ENCODE measurements at places on chromosomes 2 and 18. TPM values are rescaled to one million over a fixed set of nuclear protein-coding genes. Genes with fewer than 3 reads are reported as not detected.

DNA sequence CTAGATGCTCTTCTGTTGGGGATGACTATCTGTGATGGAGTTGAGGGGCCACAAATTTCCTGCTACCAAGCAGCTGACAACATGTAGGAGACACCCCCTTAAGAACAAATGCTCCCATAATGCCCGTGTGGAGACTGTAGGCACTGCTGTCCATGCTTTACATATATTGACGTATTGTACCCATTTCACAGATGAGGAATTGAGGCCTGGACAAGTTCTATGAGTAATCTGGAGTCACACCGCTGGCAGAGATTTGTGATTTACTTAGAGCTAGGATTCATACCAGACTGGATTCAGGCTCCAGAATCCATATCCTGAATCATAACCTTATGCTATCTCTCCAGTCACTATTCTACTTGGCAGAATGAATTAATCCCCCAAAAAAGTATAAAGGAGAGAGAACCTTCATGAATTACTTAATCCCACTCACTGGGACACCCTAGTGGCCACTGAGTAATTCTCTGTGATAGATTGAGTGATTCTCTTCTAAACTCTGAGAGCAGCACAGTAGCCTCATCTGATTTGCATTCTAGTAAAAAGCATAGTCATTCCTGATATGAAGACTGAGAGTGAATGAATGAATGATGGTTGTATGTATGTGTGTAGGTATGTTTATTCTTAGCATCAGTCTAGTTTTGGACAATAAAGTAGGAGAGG is 460.7 kb upstream of the MEIS1 start:
- no peak for DNase-seq
- no peak overlapping the region for H3K27ac ChIP-seq
- no peak overlapping the region for H3K4me3 ChIP-seq
- H3K4me1 ChIP-seq = no peaks in the 10 kb centered on the region
- H3K27me3 ChIP-seq = no peaks in the 10 kb centered on the region
- H3K36me3 ChIP-seq = no peaks in the 10 kb centered on the region

Gene RGPD4
- 0.53 TPM for total RNA-seq

DNA sequence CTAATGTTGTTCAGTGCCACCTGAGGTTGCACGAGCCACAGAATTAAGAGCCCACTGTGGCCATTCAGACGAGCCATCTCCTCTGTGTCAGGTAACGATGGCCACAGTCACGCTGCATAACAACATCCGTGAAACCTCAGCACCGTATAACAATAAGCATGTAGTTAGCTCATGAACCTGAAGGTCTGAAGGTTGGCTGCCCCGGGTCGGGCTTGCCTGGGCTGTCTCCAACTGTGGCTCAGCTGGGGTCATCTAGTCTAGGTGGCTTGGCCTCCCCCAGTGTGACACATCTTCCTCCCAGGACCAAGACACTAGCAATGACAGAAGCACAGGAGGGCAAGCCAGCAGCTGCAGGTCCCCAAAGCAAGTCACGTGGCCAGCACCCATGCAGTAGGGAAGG is 258.0 kb downstream of the GLI2 start:
- no peaks in the 10 kb centered on the region for H3K4me1 ChIP-seq
- peaks cover 4% of the 10 kb centered on the region for H3K27me3 ChIP-seq
- DNase-seq = no peak
- no peak overlapping the region for H3K27ac ChIP-seq
- no peak overlapping the region for H3K4me3 ChIP-seq

GRCh38 chr2:15719566-15720313 is 128.1 kb downstream of the DDX1 start:
- H3K4me3 ChIP-seq = no peak overlapping the region
- H3K4me1 ChIP-seq = no peaks in the 10 kb centered on the region
- DNase-seq = no peak
- no peaks in the 10 kb centered on the region for H3K36me3 ChIP-seq
- no peaks in the 10 kb centered on the region for H3K27me3 ChIP-seq
- H3K27ac ChIP-seq = no peak overlapping the region

- H3K27me3 ChIP-seq = no peaks in the 10 kb centered on the region
- no peak overlapping the region for H3K4me3 ChIP-seq
- no peaks in the 10 kb centered on the region for H3K36me3 ChIP-seq
- H3K27ac ChIP-seq = no peak overlapping the region
Observed at GRCh38 chr18:10482985-10483949, 28.8 kb downstream of the APCDD1 start.

DNA sequence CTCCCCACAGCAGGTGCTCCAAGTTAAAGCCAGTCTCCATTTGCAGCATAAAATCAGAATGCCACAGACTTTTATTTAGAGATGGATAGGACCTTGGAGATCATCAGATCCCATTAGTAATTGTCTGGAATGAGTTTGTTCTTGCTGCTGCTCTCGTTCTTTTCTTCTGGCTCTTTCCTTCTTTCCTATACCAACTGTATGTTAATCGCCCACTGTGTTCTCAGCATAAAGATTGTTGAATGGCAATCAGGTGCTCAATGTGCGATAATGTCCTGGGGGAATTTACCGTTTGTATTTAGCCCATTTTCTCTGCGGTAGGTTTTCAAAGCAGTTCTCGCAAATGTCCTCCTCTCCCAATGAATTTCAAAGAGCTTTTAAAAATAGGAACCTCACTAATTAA is 3.3 kb downstream of the GPR39 start:
- H3K27ac ChIP-seq = no peak overlapping the region
- H3K4me1 ChIP-seq = no peaks in the 10 kb centered on the region
- DNase-seq = no peak
- no peaks in the 10 kb centered on the region for H3K36me3 ChIP-seq
- H3K27me3 ChIP-seq = peaks cover 16% of the 10 kb centered on the region

DNA sequence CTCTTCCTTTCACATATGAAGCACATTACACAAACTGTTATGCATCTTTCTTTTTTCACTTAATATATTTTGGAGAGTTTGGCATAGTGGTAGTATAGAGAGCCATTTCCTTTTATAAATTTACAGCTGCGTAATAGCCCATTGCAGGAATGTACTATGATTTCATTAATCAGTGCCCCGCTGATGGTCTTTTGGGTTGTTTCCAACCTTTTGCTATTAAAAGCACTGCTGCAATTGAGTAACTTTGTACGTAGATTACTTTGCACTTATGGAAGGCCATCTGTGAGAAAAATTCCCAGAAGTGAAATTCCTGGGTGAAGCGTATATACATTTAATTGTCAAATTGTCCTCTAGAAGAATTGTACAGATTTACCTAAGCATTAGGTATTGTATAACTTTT is 565.3 kb upstream of the ZNF804A start:
- H3K4me1 ChIP-seq = no peaks in the 10 kb centered on the region
- no peak for DNase-seq

Gene CFC1
- not detected for total RNA-seq

Gene CHPF
- 7.1 TPM for total RNA-seq

DNA sequence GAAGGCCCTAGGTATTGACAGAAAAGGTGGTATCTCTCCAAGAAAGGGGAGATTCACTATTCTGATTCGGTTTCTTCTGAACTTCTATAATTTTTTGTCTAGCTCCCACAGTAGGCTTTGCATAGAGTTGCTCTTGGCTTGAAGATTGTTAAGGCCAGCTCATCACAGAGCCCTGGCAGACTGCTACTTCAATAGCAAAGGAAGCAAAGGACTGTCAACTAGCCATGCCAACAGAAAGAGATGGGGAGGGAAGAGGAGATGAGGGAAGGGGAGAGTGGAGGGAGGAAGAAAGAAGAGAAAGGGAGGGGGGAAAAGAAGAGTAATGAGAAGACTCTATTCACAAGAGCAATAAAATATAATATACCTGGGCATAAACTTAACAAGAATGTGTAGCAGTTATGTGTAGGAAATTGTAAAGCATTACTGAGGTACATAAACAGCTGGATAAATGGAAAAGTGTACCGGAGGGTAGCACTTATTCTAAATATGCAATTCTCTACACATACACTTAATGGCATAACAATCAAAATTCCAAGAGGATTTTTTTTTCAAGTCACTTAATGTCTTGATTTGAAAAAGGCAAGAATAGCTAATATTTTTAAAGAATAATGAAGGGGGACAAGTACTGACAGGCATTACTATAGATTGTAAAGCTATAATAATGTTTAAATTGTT is 102.5 kb downstream of the LOXHD1 start:
- DNase-seq = no peak
- no peaks in the 10 kb centered on the region for H3K36me3 ChIP-seq
- no peak overlapping the region for H3K27ac ChIP-seq
- H3K4me1 ChIP-seq = no peaks in the 10 kb centered on the region
- no peak overlapping the region for H3K4me3 ChIP-seq
- no peaks in the 10 kb centered on the region for H3K27me3 ChIP-seq

GRCh38 chr2:3725458-3726250 is 22.3 kb downstream of the DCDC2C start:
- H3K27me3 ChIP-seq = no peaks in the 10 kb centered on the region
- no peak overlapping the region for H3K4me3 ChIP-seq
- no peaks in the 10 kb centered on the region for H3K4me1 ChIP-seq
- no peak overlapping the region for H3K27ac ChIP-seq

Gene TMEM185B
- total RNA-seq = 19.0 TPM

Gene CNDP1
- total RNA-seq = 0.39 TPM

Gene ERMN
- total RNA-seq = 17.3 TPM
